Activated CD8-positive, alpha-beta T cell treated with anti-CD3 and anti-CD28 coated beads for 36 hours (primary cell): ENCODE measurements at places on chromosomes 12 and 14. TPM values are rescaled to one million over a fixed set of nuclear protein-coding genes. Genes with fewer than 3 reads are reported as not detected.

Gene OTUB2
- total RNA-seq = 0.25 TPM

Gene KRT85
- not detected for total RNA-seq

Gene HOXC9
- total RNA-seq = not detected

Gene GUCY2C
- not detected for total RNA-seq

Gene HCAR2
- not detected for total RNA-seq

Gene GALNT6
- 22.3 TPM for total RNA-seq

Gene TSHR
- total RNA-seq = 0.31 TPM

Gene KRT77
- total RNA-seq = not detected

Gene BAZ2A
- 89.3 TPM for total RNA-seq

Gene E2F7
- total RNA-seq = 5.3 TPM

Gene RIPK3
- total RNA-seq = 5.9 TPM

Gene FOXN4
- not detected for total RNA-seq

Gene HRK
- total RNA-seq = not detected

Gene KRT81
- not detected for total RNA-seq

Gene KLHL33
- total RNA-seq = 0.59 TPM

Gene AQP2
- total RNA-seq = not detected

Gene STYK1
- total RNA-seq = 1.1 TPM

Gene EMP1
- 3.1 TPM for total RNA-seq
